ENCODE measurements at places on chromosomes 16 and 17.
A peak's percentile ranks its signal among the peaks of the same experiment; 100 is the strongest.

DNA sequence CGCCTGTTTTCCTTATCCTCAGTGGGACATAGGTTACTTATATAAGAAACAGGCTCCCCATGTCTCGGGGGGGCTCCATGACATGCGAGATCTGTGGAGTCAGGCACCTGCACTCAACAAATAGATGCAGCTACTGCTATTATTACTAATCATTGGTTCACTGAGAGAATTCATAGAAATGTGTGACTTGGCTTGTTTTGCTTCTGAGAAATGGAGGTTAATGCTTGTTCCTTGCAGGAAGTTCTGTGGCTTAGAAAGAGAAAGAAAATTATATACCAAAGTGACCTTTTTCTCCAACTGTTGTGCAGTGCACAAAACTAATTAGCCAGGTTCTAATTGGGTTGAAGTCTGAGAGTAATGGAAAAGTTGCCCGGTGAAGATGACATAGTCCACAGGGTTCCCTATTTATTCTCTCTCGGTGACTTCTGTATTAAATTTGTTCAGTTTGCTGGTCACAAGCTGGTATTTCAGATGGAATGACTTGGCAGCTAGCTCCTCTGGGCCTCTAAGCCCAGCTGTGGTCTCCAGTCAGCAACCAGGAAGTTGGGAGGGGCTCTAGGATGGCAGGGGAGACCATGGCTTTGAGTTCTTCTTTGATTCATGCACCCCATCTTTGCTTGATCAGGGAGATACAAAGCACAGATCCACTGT is 17.6 kb upstream of the MAF start:
- no peak for DNase-seq

- DNase-seq = no peak
Measured at GRCh38 chr17:7852919-7853690, 1.8 kb upstream of the TMEM88 start.

GRCh38 chr17:354651-355556 is 2.3 kb upstream of the RPH3AL start:
- no peak for DNase-seq

- no peak for DNase-seq
Measured at GRCh38 chr17:77143306-77143705, 2.5 kb downstream of the SEC14L1 start.

DNA sequence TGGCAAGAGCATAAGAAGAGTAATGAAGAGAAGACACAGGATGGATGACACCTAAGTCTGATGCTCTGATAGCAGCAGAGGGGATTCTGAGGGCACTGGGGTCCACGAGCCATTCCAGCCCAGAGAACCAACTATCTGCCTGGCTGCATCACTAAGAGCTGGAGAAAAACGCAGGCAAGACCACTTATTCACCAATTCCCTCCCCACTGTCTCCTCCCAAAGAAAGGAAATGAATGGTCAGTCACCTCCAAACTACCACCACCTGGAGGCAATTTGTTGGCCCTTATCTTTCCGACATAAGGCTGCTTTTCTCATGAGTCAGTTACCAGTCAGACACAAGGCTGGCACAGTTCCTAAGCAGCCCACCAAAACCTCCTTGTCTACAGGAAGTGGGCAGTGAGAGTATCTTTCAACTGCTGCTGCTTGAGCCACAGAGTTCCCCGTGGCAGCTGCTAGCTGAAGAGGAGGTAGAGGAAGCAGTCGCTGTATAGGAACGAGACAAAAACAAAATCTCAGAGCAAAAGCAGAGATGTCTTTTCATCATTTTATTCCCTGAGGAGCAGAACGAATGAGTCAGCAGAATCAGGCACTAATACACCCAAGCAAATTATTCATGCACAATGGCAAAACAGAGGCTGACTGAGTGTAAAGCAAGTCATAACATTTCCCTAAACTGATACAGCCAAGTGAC is 111.1 kb downstream of the SMG6 start:
- DNase-seq = peak; percentile 11

- DNase-seq = no peak
Measured at GRCh38 chr17:81523402-81524038, 4.7 kb upstream of the FSCN2 start.

- DNase-seq = no peak
Measured at GRCh38 chr16:4700997-4701743, 7.8 kb downstream of the NUDT16L1 start.

GRCh38 chr16:21950782-21951521 is 2.2 kb upstream of the UQCRC2 start:
- no peak for DNase-seq

DNA sequence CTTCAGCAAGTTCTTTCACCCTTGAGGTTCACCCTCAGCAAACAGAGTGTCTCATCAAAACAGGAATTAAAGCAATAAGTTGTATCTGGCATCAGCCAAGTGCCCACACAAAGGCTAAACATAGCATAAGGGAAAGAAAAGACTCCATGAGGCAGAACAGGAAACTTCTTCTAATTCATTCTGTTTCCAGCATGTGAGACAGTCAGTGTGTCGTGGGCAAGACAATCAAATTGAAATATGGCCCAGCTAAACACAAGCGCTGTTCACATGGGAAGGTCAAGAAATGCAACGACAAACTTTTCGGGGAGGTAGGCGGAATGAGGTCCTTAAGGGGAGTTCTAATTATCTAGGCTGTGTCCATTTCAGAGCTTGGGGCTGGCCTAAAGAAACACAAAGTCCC is 393.4 kb downstream of the HAPSTR1 start:
- no peak for DNase-seq

DNA sequence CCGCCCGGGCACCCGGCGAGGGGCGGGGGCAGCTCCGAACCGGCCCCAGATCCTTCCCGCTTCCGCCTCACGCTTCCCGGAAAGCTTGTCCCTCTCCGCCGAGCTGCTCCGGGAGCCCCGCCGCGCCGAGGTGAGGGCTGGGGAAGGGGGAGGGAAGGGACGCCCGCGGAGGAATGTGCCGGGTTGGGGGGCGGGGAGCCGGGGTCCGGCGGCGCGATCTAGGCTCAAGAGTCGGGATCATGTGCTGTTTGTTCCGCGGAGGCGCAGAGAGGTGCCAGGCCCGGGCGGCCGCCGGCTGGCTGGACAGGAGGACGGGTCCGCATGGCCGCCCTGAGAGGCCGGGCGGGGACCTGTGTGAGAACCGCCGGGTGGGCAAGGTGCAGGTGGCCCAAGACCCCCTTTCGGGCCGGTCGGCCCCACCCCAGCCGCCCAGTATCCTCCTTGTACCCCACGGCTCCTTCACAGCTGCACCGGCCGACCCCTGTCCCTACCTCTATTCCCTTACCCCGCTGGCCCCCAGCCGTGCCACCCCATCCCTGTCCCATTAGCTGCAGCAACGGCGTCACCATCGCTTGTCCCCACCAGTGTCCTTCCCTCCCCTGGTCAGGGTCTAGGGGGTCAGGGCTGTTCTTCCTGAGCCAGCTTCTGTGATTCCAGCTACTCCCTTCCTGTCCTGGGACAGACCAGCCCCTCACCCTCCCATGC is 429 bp downstream of the KIF1C start:
- peak; percentile 21 for DNase-seq

- DNase-seq = no peak
Measured at GRCh38 chr17:80604670-80605010, 60.0 kb downstream of the RPTOR start.

- no peak for DNase-seq
Measured at GRCh38 chr17:73430848-73431247, 119.0 kb upstream of the CDC42EP4 start.

- no peak for DNase-seq
Measured at GRCh38 chr16:65579050-65579449, 457.2 kb upstream of the CDH11 start.

DNA sequence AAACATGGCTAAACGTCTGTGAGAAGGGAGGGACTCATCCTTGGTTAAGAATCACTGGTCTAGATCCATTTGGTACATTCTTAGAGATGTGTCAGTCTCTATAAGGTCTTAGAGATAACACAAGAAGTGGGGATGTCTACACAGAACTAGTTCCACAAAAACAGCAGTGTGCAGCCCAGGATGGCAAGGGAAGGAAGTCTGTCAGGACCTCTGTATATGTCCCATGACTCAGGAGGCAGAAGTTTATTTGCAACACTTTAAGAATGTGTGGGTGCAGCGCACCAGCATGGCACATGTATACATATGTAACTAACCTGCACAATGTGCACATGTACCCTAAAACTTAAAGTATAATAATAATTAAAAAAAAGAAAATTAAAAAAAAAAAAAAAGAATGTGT is 548.5 kb upstream of the SOX9 start:
- no peak for DNase-seq

DNA sequence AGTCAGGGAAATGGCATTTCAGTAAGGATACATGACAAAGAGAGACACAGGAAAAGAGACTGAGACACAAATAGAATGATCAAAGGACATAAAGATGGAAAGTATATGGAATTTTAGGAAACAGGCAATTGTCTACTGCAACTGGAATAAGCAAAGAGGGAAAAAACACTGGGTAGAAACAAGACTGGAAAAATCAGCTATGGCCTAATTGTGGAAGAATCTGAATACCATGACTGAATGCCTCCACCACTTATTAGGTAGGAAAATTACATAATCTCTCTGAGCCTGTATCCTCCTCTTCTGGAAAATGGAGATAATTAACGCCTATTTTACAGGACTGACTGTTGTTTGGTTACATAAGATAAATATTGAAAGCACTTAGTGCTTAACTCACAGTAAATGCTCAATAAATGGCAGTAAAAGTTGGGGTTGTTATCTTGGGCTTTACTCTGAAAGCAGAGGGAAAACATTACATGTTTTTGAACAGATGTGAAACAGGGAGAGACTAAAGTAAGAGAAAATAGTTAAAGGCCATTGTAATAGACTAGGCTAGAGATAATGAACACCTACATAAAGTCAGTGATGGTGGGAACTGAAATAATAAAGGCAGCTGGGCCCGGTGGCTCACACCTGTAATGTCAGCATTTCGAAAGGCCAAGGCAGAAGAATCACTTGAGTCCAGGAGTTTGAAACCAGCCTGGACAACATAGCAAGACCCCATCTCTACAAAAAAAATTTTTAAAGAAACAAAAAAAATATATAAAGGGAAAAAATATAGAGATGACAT is 63.5 kb upstream of the C17orf78 start:
- no peak for DNase-seq

DNA sequence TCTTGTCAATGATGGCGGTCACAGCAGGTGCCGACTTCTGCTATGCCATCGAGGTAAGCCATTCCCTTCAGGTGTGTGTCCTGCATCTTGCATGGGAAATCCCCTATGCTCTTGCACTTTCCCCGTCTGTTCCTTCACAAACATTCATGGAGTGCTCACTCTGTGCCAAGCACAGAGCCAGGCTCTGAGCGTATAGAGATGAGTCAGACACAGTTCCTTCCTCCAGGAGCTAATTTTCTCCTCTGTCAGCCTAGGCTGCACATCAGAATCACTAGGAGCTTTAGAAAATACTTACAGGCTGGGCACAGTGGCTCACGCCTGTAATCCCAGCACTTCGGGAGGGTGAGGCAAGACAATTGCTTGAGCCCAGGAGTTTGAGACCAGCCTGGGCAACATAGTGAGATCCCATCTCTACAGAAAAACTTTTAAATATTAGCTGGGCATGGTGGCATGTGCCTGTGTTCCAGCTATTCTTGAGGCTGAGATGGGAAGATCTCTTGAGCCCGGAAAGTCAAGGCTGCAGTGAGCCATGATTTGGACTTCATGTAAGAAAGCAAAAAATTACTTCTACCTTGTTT is 14.1 kb downstream of the PRMT7 start:
- no peak for DNase-seq

DNA sequence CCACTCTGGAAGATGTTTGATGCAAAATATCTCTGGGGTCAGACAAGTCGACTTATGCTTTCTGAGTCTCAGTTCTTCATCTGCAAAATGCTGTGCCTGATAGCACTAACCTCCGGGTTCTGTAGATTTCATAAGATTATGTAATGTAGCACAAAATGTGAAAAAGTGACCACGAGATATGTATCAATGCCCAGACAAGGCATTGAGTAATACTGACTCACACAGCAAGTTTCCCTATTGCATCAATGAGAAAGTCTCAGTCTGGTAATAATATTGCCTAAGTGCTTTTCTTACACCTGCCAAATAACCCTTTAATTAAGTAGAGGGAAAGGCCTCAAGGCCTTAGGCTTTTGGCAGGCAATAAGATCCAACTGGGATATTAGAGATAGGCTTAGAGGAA is 41.4 kb upstream of the MMP2 start:
- DNase-seq = no peak

GRCh38 chr17:30570191-30570590 is 93.0 kb downstream of the GOSR1 start:
- no peak for DNase-seq

DNA sequence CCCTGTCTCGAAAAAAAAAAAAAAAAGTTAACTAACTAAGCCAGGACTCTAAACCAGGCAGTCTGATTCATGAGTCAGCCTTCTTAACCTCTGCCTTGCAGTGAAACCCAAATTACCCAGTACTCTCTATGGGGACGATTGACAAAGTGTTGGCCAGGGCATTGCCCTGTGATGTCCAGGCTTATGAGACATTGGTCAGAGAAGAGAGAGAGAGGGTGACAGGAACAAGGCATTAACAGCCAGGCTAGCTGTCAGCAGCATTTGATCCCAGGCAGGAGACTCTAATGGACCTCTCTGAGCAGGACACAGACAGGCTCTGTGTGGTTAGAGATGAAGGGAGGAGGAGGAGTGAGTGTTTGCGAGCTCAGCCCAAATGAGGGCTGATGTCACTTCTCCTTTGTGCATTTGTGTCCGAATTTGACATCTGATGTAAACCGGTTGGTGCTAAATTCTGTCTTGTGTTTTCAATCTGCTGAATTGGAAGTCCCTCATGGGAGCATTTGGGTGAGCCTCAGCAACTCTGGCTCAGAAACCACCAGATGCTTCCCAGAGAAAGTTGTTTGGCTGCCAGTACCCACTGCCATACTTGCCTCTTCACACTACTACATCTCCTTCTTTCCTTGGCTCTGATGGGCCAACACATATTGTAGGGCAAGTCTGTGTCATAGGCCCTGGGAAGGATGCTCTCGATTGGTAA is 4.3 kb upstream of the MYL4 start:
- no peak for DNase-seq

DNA sequence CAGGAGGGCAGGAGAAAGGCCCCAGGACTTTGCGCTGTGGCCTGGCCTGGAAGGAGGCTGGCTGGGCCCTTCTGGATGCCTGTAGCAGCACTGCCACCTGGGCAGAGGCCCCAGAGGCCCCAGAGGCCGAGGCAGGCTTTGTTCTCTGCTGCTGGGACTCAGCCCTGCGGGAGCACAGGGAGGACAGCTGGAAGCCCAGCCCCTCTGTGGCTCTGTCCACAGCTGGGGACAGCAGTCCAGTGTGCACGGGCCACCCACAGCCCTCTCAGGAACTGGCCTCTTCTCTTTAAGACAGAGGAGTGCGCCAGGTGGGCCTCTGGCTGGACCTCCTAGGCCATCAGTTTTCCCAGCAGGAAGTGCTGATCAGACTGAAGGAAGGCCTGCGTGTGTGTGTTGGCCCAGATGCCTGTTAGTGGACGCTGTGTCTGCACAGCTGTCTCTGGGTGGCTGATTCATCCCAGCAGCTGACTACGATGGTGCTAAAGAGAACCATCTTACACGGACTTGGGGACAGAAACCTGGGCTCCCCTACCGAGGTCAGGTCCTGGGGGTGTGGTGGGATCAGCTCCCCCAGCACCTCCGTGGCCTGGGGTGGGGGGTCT is 26.9 kb upstream of the ZNF750 start:
- no peak for DNase-seq

GRCh38 chr17:46085522-46085921 is 86.5 kb downstream of the STH start:
- no peak for DNase-seq
